ENCODE measurements at places on chromosomes 2 and 18.

DNA sequence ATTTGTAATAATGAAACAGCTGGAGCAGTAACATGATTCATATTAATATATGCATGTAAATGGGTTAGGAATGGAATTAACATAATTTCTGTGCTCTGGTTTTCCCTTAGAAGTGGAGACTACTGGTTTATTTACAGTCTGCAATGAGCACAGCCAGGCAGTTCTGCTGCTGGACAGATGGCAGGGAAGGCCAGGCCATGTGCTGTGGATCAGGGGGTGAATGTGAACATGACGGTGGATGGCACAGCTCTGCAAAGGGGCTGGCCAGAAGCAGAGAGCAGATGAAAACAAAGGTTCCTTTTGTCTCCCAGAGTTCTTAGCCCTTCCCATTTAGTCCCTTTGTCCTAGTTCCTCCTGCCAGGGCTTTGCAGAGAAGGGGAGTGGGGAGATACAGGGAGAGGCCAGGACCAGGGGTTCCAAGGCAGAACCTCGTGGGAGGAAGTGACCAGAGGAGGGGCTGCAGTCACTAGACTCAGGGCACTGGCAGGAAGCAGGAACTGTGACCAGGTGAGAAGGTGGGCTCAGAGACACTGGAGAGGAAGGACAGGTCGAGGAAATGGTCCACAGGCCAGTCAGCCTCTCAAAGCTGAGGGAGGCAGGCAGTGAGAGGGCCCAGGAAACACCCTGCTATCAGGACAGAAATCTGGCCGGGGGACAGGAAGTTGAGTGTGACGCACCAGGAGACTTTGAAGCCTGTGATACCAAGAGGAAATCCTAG, 112.9 kb upstream of the ATP8B1 start:
- DNase-seq: peak; percentile 32

- no peak for DNase-seq
Observed at GRCh38 chr2:143261986-143262385, 132.8 kb downstream of the ARHGAP15 start.

DNA sequence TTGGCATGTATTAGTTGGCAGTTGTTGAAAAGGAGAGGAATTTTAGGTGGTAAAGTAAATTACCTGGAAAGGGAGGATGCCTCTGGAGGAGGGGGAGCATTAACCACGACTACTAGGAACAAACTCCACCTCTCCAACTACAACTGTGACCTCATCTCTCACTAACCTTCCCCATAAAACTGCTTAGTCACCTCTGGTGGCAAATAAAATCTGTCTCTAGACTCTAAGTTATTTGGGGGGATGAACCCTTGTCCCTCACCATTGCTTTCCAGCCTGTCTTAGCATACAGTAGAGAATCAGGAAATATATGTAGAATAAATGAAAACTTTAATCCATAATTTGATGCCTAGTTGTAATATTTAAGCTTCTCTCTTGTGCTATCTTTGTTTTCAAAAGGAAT, 27.6 kb upstream of the MYO1B start:
- no peak for DNase-seq

GRCh38 chr2:39300044-39300978, 56.5 kb upstream of the CDKL4 start:
- DNase-seq: no peak

- no peak for DNase-seq
Observed at GRCh38 chr2:216047397-216047796, 34.0 kb upstream of the MREG start.

GRCh38 chr2:139165041-139165440, 384.9 kb upstream of the NXPH2 start:
- no peak for DNase-seq

- DNase-seq: no peak
Observed at GRCh38 chr2:86649119-86649947, 25.7 kb upstream of the RNF103 start.

DNA sequence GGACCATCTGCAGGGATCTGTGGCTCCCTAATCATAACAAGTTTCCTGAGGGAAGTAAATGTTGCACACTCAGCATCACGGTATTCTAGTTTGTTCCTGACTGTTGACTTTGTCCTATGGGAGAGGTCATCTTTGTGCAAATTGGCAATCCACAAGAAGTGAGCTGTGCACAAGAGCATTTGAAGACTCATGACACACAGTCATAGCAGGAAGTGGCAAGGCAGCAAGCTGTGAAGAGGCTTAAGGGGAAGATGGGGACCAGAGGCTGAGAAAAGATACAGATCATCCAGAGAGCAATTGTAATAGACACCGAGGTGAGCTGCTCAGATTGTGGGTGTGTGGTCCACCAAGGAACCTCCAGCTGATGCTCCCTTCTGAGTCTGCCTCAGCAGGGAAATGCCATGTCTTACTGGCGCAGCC, 2.7 kb downstream of the TNP1 start:
- no peak for DNase-seq

DNA sequence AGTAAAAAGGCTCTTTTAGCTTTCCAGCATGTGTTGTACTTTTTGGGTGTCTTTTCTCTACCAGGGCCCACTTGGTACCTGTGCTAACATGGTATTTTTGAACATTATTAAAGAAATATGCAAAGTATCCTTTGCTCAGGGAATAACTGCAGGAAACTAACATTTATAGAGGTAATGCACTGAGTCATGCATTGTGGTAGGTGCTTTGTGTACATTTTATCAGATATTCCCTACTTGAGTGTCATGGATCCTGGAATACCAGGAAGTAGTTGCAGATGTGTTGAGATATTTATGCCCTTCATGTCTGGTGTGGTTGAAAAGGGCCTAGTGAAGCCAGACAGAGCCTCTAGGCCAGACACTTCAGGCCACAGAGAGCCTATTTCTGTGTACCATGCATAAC, 215.5 kb upstream of the CYRIA start:
- no peak for DNase-seq

DNA sequence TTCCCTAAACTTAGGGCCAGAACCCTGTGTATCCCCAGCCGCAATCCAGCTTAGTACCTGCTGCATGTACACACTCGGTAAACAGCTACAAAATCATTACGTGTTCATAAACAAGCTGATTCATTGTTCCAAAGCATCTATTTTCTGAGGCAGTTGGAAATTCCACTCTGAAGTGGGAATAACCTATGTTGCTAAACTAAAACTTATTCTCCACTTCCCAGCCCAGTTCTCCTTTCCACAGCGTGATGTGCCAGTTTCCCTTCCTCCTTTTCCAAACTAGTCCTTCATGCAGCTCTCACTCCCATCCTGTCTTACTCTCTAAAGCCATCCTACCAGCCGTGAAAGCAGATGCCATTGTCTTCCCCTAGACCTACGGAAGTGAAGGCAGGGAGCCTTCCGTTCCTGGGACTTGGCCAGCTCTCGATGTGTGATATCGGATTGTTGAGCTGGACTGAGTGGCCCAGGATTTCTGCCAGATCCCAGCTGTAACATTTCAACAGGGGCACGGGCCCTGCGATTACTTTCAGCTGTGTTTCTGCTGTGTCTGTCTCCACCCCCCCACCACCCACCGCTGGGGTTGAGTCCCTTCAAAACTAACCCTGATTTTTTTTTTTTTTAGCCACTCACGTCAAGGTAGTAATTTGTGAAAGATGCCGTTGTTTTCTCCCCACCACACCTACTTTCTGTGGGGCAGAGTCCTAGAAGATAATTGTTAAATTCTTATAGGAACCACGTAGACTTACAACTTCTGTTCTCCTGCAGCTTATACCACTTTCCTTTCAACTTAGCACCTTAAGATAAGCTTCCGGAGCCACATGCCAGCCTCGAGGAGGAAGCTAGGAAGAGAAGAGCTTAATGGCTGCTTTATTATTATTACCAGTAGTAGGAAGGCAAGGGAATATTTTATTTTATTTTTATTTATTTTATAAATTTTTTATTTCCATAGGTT, 100.9 kb downstream of the CRIM1 start:
- no peak for DNase-seq

DNA sequence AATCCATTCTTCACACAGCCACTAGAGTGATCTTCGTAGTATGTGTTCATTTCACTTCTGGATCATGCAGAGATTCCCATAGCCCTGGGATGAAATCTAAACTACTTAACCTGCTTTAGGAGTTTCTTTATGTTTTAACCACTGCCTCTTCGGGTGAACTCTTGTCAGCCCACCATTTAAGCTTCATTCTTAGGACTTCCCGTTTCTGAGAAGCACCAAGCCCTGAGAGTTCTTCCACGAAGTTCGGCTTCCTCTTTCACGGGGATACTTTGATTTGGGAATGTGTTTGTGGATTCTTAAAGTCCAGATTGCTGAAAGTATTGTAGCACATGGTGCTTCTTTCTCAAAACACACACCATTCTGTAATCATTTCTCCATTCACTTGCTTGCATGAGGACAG, 205.0 kb downstream of the UBE2E3 start:
- no peak for DNase-seq

DNA sequence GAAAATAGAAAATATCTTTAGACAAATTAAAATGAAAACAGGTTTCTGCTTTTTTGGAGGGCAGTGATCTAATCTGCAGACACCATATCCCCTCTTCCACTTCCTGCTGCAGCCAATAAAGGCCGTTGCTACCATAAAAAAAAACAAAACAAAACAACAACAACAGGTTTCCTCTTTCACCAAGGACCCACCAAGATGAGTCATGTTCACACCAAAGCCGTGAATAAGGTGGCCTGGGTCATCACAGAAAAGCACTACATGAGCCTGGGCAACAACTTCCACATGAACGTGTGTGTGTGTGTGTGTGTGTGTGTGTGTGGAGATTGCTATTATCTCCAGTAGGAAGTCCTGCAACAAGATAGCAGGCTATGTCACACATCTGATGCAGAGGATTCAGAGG, 24.8 kb upstream of the TFCP2L1 start:
- DNase-seq: no peak

DNA sequence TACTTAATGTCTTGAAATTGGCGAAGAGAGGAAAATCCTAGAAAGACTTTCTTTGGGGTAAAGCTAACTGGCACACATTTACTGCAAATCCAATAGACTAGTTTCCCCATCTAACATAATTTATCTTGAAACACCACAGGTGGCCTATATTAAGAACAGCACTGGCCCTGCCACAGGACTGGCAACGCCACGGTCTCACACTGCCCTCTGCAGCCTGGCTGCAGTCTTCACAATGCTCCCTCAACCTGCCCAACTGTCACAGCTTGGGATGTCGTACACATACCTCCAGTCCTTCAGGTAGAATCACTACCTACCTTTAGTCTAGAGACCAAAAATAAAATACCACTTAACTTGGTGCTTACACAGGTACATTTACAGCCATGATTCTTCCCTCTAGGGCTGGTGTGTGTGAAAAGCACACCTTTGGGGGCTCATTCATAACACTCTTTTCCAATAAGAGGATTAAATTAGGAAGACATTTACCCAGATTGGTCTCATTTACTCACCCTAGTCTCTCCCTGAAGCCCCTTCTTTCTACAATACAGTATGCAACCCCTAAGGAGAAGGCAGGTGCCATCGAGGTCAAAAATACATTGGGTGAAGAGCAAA, 222.2 kb downstream of the C1D start:
- peak; percentile 28 for DNase-seq

DNA sequence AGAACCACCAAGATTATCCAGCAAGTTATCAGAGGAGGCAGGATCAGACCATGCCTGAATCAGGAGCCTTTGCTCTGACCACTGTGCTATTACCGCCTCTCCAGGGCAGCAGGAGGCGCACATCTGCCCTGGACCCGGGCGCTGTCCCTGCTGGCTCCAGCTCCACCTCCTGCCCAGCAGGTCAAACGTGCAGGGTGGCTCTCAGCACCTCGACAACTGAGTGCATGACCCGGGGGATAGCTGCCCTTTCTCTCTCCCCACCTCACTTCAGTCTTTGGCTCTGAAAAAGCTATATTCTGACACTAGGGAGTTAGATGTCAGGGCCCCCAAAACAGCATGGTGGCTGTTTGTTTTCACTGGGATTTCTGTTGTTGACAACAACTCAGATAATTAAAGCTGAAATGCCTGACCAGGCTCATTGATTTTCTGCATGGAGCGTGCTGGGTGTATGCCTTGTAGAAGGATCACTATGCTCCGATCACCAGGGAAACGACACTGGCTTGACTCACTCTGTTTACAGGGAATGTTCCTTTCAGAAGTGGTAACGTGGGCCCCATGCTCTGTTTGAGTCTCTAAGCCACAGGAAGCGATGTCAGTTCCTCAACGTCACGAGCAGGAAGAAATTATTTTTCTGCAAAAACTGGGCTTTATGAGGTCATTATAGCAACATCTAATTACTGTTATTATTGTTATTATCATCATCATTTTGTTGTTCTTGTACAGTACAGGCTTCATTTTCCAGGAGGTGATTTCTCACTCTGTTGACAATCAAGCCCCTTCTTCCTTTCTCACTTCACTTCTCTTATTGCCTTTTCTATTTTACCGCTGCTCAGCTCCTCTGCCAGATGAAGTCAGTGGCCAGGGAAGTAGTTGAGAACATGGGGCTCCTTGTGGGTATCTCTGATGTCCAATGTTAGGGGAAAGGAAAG, 125.6 kb downstream of the PLB1 start:
- DNase-seq: peak; percentile 81

DNA sequence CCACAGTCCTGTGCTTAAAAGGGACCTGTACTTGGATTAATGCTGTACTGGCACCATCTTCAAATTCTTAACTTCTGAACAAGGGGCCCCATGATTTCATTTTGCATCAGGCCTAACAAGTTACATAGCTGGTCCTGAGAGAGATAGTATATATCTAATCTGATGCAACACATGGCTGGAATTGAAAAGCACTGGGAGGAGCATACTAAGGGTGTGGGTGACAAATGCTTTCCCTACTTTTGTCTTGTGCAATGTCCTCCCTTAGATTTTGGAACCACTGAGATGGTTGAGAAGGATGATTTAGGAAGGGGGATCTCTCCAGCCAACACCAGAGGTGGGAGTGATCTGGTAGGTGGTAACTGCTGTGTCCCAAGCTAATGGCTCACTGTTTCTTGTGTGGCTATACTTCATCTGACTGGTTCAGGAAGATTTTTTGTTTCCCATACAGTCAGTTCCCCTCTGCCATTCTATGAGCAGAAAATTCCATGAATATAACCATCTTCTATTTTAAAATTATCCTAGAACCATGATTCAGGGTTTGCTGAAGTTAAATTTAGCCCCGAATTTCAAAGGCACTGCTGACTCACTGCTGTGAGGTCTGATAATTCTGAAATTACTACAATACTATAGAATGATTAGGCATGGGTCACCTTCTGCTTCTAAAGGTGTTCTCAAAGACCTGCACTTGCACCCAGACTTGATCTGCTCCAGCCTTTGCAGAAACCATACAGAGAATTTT, 108.3 kb upstream of the NCKAP5 start:
- DNase-seq: no peak

GRCh38 chr18:66457245-66457644, 146.6 kb downstream of the CDH19 start:
- no peak for DNase-seq

DNA sequence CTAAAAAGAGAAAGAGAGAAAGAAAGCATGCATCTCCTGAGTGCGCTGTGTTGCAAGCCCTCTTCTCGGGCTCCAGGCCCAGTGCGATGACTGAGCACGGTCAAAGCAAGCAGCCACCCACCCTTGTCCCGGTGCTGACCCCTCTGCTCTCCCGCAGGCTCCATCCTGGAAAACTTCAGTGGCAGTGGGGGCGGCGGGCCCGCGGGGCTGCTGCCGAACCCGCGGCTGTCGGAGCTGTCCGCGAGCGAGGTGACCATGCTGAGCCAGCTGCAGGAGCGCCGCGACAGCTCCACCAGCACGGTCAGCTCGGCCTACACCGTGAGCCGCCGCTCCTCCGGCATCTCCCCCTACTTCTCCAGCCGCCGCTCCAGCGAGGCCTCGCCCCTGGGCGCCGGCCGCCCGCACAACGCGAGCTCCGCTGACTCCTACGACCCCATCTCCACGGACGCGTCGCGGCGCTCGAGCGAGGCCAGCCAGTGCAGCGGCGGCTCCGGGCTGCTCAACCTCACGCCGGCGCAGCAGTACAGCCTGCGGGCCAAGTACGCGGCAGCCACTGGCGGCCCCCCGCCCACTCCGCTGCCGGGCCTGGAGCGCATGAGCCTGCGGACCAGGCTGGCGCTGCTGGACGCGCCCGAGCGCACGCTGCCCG, 252.5 kb downstream of the GLI2 start:
- no peak for DNase-seq
